AG09319 (cell line): ENCODE measurements at places on chromosomes 3 and 15.
A peak's percentile ranks its signal among the peaks of the same experiment; 100 is the strongest.

DNA sequence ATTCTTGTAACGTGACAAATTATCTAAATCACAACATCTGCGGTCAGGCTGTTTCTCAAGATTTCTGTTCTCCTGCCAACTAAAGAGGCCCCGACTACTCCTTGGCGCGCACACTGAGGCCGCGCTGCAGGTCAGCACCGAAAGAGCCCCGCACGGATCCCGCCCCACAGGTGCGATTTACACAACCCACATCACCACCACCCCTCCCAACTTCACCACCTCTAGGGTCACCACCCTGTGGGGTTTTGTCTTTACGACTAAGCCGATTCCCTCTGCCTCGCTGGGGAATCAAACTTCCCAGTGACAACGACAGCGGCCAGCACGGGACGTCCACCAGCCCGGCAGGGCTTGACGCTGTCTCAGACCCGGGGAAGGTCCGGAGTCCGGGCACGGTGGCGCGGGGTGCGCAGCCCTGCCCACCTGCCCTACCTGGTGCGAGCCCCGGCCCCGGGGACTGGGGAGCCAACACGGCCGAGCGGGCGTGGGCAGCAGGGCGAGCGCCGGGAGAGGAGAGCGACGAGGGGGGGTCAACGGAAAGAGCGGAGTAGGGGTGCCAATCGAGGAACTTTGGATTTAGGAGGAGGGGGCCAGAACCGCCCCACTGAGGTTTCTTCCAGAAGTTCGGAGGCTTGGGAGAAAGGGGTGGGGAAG, 764 bp downstream of the UACA start:
- peak; percentile 35 for DNase-seq

- no peak for DNase-seq
Observed at GRCh38 chr3:139378587-139379241, 10.7 kb downstream of the COPB2 start.

DNA sequence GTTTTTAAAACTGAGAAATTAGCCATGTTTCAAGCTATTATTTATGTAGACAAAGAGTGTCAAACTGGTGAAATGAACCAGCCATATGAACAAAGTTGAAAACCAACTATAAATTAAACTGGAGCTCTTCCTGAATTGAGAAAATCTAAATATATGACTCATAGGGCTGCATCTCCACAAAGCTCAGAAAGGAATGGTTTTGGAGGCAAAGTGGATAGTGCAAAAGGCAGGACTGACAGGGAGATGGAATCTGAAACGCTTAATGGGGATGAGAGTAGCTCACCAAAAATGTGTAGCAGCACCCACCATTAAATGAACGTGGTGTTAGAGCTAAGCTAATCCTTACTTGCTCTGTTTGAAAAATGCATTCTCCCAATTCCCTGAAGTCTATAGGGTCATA, 1066.0 kb downstream of the AGBL1 start:
- DNase-seq = no peak

DNA sequence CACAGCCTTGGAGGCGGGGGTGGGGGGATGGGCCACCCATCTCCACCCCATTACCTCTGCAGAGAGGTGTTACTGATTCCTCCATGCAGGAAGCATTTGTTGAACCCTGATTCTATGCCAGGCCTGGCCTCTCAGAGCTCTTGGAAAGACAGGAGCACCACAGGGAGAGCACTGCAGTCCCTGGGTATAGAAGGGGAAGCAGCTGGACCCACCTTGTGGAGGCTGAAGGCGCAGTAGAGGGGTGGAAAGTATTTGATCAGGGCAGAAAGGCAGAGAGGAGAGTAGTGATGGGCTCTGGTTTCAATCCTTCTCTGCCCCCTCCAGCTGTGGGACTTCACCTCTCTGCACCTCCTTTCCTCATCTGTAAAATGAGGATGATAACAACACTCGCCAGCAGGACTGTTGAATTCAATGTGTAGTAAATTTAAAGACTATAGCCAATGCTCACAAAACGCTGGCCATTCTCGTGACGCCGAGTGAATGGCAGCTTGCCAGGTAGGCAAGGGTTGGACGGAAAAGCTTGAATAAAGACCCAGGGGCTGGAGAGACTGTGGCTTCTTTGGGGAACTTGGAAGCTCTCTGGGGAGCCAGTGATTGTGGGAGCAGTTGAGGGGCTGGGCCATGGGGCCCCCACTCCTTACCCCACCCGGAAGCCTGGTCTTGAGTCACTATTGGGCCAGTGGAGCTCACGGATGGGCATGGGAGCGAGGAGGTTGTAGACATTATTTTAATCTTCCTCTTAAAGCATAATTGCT, 8.0 kb upstream of the CCDC33 start:
- DNase-seq = no peak

DNA sequence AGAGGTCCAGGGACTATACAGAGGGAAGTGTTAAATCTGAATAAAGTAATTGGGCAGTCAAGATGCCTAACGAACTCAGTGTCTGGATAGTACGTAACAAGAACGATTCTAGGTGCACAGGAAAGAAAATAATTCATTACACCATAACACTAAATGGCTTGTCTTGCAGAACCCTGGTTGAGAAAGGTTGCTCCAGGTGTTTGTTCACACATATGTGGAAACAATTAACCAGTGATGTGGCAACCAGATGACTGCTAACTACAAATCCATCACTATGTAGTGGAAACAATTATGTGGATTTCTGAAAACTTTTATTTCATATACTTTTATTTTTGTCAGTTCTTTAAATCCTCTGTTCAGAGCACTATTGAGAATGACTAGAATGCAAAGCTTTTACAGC, 10.4 kb upstream of the HDC start:
- no peak for DNase-seq

DNA sequence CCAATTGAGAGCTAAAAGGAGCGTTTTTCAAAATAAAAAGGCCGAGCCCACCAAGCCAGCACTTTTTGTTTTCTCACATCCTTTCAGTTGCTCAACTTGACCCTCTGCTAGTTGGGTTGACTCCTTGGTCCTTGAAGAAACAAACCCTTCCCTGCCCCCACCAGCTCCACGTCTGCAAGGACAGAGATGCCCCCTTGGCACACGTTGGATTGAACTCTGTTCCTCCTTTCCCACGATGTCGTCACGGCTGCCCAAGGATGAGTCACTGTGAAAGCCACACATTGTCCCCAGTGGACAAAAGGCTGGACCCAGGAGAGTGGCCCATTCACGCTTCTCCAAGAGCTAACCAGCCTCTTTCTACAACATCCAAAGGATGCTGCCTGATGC, 43.0 kb upstream of the SPATA12 start:
- DNase-seq = no peak

DNA sequence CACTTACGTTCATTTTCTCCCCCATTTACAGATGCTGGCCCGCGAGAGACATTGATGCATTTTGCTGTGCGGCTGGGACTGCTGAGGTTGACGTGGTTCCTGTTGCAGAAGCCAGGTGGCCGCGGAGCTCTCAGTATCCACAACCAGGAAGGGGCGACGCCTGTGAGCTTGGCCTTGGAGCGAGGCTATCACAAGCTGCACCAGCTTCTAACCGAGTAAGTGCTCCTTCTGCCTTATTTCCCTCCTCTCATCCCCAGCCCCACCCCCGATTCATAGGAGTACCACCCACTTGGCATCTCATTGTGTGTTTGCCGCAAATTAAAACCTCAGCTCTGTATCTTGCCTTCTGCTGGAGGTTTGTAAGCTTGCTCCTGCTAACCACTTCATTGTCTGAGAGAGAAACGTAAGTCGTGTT, 163.3 kb downstream of the AKAP13 start:
- DNase-seq = no peak

- no peak for DNase-seq
Observed at GRCh38 chr3:13021141-13022114, 51.8 kb downstream of the IQSEC1 start.

- no peak for DNase-seq
Observed at GRCh38 chr3:138289260-138289659, 40.4 kb downstream of the NME9 start.

DNA sequence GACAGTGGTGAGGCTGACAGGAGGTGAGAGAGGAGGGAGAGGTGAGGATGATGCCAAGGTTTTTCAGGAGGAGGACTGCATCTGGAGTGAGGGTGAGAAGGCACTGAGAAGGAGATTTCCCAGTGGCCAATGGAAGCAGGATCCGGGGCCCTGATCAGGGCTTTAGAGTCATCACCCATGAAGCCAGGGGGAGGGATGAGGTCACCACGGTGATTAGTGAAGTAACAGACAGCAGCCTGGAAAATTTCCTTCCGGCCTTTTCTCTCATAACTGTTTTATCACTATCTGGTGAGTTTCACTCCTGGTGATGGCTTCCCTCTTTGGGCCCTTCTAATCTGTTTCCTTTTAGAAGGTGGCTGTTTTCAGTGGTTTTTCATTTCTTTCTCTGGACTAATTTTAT, 80.5 kb upstream of the WNT5A start:
- no peak for DNase-seq

DNA sequence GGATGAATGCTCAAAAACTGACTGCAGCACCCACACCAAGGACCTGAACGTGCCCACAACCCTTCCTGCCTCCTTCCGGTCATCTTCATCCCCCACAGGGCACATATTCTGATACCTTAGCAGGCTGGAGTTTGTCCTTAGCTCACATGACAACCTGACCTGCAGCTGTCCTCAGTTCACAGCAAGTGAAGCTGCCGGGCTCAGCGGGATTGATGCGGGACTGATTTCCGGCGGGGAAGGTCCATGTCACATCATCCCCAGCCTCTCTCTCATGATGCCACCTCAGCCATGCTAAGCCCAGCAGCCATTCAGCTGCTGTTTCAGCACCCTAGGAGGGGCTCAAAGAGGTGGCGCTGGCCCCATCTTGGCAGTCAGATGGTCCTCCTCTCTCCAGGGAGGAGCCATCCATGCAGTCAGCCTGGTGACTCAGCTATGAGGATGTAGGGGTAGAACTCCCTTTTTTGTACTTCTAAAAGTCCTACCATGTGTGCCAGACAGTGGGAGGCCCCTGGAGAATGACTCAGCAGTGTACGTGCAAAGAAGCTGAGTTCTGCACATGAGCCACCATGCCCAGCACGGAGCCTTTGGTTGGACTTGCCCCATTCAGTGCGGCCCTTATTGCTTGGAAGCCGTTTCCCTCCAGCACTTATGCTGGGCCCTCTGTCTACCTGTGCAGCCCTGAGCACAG, 9.5 kb downstream of the CA12 start:
- DNase-seq = peak; percentile 93

- no peak for DNase-seq
Observed at GRCh38 chr15:54810496-54810895, 386.2 kb downstream of the RSL24D1 start.

DNA sequence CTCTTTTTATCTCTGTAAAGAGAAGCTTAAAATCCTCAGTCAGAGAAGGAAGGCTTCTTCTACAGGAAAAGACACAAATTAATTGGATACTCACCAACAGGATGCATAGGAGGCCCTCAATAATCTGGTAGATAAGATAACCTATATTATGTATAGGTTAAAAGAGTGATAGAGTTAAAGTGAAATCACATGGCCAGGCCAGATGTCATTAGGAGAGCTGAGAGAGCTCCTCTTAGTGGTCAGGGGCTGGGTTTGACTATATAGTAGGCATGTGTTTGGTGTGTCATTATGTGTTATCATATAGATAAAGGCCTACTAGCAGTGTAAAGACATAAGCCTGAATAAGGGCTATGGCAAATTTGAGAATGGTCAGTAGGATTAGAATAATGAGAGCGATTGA, 479.3 kb downstream of the EPHA3 start:
- DNase-seq = no peak

- no peak for DNase-seq
Observed at GRCh38 chr15:90481023-90481422, 48.7 kb upstream of the CRTC3 start.

GRCh38 chr3:18237251-18238005, 187.7 kb downstream of the SATB1 start:
- no peak for DNase-seq

- DNase-seq = no peak
Observed at GRCh38 chr15:29935296-29936004, 113.2 kb upstream of the TJP1 start.

GRCh38 chr15:75229191-75230015, 27.7 kb downstream of the C15orf39 start:
- DNase-seq = no peak

DNA sequence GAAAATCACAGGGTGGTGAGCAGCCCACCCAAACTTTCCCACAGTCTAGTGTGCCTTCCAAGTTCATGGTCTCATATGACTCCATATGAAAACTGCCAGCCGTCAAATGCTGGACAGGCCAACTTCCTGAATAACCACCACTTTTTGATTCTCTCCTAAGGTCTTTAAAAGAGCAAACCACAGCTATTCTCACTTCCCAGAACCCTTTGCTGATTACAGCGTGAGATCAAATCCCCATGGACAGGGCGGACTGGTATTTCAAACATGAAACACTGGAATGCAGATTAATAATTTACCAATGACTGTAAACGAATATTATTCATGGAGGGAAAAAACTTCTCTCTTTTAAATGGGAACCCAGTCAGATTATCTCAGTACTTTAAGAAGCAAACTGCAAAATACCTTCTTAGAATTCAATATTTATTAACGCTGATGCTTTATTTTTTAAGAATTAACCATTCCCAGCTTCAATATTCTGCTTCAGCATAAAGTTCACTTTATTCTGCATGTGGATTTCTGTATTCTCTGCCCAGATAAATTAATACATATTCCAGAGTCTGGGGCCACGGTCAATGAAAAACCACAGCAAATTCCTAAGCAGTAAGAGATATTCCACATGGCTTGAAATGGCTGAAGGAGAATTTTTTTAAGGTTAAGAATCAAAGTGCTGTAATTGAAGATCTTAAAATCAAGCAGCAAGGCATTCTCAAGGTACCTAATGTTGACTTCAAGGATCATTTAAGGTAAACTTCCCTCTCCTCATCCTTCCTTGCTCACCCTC, 42.9 kb downstream of the MYO1E start:
- peak; percentile 67 for DNase-seq

DNA sequence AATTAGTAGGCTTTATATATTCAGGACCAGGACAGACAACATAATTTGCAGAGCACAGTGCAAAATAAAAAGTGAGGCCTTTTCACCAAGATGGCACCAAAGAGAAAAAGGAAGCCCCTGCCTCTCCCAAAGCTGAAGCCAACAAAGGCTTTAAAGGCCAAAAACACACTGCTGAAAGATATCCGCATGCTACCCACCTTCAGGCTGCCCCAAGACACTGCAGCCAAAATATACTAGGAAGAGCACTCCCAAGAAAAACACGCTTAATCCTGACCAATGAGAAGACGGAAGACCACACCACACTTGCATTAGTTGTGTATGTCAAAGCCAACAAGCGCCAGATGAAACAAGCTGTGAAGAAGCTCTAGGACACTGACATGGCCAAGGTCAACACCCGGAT, 38.0 kb downstream of the PIK3CB start:
- DNase-seq = no peak

DNA sequence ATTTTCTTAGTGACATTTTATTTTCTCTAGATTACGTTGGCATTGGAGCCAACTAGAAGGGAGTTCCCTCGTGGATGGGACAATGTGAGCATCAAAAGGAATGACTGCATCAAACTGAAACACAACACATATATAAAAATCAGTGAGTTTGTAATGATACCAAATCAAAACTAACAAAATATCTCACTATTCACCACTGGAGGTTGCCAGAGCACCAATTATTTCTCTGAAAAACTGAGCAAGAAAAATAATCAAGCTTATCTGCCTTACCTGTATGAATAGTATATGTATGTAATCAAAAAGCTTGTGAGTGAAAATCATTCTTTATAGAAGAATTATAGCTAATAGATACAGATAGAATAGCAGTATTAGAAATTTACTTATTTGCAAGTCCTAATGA, 46.8 kb upstream of the OTOL1 start:
- DNase-seq = no peak
